ENCODE measurements at places on chromosomes 7 and 10.

GRCh38 chr10:43595739-43596298 lies 10.4 kb upstream of the ZNF485 start:
- DNase-seq = no peak

DNA sequence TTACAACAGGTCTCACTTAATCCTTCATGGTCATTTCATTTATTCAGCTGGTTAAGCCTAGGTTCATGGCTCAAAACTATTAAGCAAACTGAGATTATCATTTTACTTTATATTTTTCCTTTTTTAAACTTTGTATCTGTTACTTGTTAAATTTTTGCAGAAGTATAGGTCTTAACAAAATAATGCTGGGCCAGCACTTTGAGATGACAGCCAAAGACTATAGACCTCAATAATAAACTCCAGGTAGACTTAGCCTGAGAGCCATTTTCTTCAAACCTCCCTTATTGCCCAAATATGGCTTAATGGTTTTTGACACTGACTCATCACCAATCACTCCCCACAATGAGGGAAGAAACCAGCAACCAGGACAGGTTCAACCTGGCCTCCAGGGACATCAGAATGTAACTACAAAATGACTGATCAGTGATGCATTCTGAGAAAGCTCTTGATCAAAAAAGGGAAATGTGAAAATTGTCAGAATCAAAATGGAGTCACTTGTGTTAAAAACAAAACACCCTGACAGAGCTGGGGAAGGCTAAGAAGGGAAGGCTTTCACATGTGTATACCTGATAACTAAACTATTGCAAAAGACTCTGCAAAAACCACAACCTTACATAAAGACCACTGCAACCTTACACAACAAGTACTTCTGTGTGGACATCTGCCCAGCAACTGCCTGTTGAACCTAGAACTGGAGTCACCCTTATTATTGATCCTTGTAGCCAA lies 2.1 kb upstream of the CCDC126 start:
- DNase-seq = no peak

GRCh38 chr10:81026591-81026990 lies 488.9 kb downstream of the SH2D4B start:
- DNase-seq = no peak

- DNase-seq = no peak
These were observed 472 bp downstream of the SFRP4 start for GRCh38 chr7:37916017-37916672.

DNA sequence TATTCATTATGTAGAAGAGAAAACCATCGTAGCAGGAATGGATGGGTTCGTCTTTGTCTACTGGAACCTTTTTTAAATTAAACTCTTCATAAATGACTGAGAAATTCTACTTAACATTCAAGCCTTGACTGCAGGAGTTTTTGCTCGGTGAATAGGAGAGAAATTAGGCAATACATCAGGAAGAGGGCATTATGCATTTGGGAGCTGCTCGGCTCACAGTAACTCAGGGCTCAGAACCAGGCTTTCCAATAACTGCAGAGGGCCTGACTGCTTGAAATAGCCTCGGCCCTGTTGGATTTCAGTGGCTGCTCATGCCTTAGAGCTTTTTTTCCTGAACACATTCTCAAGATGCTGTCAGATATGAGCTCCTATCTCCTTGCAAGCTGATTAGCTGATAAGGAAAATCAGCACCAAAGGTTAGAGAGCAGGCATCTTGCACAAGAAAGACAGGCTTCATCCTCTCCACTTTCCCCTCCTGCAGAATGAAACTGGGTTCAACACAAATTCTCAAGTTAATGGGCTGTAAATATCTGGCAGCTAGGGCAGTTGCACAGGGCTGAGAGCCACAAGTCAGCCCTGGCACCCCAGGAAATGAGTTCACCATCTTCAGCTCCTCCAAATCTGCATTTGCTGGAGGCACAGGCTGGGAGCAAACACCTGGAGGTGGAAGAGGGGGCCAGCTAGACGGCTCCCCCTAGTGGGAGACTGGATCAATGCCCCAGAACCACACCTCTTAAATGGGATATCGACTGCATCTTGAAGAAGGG lies 24.3 kb downstream of the TECTB start:
- DNase-seq = no peak

Data from stimulated activated CD8-positive, alpha-beta memory T cell treated with anti-CD3 and anti-CD28 coated beads, Interleukin-15, amount 100 ng/mL, for 4 hours (primary cell).